Neural crest cell (in vitro differentiated cells): ENCODE measurements at places on chromosomes 7 and 10. TPM values are rescaled to one million over a fixed set of nuclear protein-coding genes. Genes with fewer than 3 reads are reported as not detected.

- DNase-seq = no peak
Observed at GRCh38 chr10:57694956-57695608, 572.6 kb downstream of the IPMK start.

NPSR1 gene
- not detected in 2 replicates for total RNA-seq

TUBB8 gene
- 0.45 and 0.68 TPM in 2 replicates for total RNA-seq

- DNase-seq = no peak
Observed at GRCh38 chr10:23362879-23363792, 18.5 kb upstream of the C10orf67 start.

GRCh38 chr7:28096713-28097112 lies 83.9 kb downstream of the JAZF1 start:
- DNase-seq = peak; percentile 43

NCF1 gene
- not detected in 2 replicates for total RNA-seq

PTEN gene
- total RNA-seq = 52.5 and 59.8 TPM in 2 replicates

DNA sequence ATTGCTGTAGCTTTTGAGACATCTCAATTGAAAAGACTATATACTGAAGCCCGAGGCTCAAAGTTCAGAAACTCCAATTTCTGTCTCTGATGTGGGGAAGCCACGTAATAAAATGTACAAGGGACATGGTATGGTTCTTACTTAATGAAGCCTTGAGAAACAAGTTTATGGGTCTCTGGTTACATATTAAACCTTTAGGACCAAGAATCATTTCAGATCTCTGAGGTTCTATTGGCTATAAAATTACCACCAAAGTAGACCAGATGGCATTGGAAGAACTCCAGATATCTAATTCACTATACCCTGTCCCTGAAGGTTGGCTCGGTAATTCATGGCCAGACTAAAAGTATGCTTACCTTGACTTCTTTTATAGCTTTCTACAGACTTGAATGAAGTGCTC lies 23.7 kb downstream of the STAMBPL1 start:
- DNase-seq = no peak

- no peak for DNase-seq
Observed at GRCh38 chr10:397321-398068, 262.2 kb downstream of the ZMYND11 start.

DNA sequence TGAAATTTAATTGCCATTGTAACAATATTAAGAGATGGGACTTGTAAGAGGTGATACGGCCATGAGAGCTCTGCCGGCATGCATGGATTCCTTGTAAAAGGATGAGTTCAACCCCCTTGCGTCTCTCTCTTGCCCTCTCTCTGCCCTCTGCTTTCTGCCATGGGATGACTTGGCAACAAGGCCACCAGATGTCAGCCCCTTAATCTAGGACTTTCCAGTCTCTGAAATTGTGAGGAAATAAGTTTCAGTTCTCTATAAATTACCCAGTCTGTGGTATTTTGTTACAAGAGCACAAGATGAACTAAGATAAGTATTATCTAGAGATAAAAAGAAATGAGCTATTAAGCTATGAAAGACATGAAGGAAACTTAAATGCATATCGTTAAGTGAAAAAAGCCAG lies 145.7 kb upstream of the AHR start:
- no peak for DNase-seq

DNA sequence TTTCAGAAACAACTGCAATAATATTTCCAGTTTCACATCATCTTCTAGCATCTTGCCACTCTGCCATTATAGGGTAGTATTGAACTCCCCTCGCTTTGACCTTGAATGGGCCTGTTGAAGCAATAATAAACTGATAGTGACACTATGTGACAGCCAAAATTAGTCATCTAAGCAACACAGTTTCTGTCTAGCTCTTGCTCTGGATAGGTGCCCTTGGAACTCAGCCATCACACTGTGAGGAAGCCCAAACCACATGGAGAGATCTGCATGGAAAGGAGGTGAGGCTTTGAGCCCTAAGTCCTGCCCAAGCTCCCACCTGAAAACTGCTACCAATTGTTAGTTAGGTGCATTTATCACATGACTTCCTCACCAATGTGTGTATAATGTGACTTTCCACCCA lies 18.1 kb upstream of the KCND2 start:
- DNase-seq = no peak

GRCh38 chr7:112381311-112382091 lies 68.8 kb upstream of the IFRD1 start:
- no peak for DNase-seq
